Activated CD4-positive, alpha-beta T cell treated with anti-CD3 and anti-CD28 coated beads for 48 hours (primary cell): ENCODE measurements at places on chromosomes 4 and X.

DNA sequence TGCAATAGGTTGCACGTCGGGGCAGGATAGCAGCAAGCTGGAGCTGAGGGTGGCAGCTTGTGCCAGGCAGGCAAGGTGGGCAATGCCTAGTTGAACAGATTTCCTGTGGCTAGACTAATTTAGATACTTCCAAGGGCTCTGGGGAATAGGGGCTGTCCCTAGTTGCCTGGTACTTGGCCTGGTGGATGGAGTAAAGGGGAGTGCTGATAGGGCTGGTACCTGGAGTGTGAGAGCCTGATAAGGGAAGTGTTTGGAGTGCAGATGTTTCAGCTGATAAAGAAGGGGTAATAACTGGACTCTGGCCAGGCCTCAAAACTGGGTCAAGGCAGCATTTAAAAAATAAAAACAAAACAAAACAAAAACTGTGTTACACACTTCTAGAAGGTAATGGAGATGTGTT is 665.5 kb downstream of the CCSER1 start:
- DNase-seq, result no peak

GRCh38 chr4:121958777-121959176 is 6.9 kb upstream of the TRPC3 start:
- DNase-seq, result no peak

DNA sequence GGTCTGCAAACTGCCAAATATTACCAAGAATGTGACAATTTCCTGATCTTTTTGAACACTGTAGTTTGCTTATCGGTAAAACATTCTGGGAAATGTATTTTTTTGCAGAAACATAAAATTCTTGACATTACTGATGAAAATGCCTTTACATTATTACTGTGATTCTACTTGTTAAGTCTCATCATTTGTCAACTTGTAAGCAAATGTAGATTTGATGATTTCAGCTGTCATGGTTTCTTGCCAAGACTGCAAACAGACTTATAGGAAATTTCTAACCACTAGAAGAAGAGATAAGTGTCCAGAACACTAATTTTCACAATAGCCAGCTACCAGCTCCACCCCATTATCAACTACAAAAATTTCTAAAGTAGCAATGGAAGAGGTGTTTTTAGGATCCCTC is 560.4 kb downstream of the STPG2 start:
- no peak for DNase-seq

GRCh38 chrX:50842221-50842620 is 28.2 kb upstream of the SHROOM4 start:
- DNase-seq, result no peak

DNA sequence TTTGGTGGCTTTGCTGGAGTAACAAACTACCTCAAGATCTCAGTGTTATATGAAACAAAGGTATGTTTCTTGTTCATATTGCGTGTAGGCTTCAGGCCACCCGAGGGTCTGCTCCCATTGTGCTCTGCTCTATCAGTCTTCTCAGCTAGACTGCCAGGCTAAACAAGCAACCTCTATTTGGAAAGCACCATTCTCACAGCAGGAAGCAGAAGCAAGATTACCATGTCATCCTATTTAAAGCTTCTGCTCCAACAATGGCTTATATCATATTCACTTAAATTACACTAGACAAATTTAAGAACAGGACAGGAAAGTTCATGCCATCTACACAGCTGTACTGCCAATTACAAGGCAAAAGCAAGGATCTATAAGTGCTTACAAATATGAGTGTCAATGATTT is 385.8 kb downstream of the PPARGC1A start:
- no peak for DNase-seq

DNA sequence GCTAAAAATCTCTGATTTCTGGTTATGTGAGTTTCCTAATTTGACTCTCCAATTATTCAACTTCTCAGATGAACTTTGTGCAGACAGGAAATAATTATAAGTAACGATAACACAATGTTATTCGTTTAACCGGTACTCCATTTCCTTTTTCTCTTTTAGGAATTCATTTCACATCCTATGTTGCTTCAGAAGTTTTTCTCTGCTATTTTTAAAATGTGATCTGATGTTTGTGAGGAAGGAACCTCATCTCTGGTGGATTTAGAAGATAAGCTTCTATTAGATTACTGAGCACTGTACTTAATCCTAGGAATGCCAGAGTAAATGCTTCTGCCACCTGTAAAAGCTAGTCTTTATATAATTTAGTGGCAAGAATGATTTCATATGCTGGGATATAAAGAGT is 116.0 kb upstream of the ETNPPL start:
- no peak for DNase-seq
